Activated CD8-positive, alpha-beta memory T cell treated with anti-CD3 and anti-CD28 coated beads, Interleukin-2, amount 10 ng/mL, durations not matched to agents 7 days and 5 days (primary cell): ENCODE measurements at places on chromosomes 16 and 17.

DNA sequence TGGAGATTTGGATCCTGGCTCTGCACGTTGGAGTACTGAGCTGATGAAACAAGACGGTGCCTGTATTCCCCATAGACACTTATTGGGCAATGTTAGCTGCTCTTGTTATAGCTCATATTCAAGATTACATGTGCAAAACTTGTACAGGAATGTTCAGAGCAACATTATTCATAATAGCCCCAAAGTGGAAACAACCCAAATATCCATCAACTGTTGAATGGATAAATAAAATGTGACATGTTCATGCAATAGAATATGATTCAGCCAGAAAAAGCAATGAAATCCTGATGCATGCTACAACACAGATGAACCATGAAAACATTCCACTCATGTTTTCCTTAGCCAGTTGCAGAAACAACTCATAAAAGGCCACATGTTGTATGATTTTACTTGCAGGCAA is 5.7 kb upstream of the SDR42E1 start:
- DNase-seq = no peak

DNA sequence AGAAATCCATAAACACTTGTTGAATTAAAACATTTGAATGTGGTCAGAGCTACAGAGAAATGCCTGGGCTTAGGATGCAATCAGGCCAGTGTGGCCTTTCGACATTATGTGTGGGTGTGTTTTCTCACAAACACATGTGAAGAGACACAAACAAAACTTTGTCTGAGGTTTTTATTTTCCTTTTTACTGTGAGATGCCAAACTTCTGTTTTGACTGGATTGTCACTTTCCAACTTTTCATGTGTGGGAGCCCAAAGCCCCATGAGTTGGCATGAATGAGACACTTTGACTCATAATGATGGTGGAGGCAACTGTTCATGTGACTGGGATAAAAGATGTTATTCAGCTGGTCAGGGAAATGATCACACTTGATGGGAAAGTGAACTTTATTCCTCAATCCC is 71.9 kb upstream of the GAS7 start:
- no peak for DNase-seq

GRCh38 chr16:88938777-88939244 is 38.2 kb downstream of the CBFA2T3 start:
- DNase-seq = no peak

GRCh38 chr16:66918803-66919568 is at the start of gene CDH16:
Gene CDH16 (minus strand): TSS chr16:66918885. CDS start chr16:66918065, 820 bp downstream.
- no peak for DNase-seq

- DNase-seq = peak; percentile 94
Measured at GRCh38 chr17:38898812-38899348, 26.5 kb upstream of the LASP1NB start.

DNA sequence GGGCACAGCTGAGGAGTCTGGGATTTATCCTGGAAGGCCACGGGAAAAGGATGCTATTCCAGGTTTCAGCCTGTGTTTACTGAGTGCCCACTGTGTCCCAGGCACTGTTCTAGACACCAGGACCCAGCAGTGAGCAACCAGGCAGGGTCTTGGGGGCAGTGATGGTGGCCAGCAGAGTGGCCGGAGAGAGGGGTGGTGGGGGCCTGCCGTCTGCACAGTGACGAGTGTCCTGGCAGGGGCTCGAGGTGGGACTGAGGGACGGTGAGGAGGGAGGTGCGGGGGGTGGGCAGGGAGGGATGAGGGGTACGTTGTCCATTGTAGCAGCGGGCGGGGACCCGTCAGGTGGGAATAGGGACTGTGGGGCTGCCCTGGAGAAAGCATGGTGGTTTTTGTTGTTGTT is 66.3 kb upstream of the CIBAR2 start:
- DNase-seq = no peak

- no peak for DNase-seq
Measured at GRCh38 chr17:63963123-63963522, 9.6 kb downstream of the SCN4A start.

- no peak for DNase-seq
Measured at GRCh38 chr16:1485847-1486496, 2.8 kb downstream of the PTX4 start.

DNA sequence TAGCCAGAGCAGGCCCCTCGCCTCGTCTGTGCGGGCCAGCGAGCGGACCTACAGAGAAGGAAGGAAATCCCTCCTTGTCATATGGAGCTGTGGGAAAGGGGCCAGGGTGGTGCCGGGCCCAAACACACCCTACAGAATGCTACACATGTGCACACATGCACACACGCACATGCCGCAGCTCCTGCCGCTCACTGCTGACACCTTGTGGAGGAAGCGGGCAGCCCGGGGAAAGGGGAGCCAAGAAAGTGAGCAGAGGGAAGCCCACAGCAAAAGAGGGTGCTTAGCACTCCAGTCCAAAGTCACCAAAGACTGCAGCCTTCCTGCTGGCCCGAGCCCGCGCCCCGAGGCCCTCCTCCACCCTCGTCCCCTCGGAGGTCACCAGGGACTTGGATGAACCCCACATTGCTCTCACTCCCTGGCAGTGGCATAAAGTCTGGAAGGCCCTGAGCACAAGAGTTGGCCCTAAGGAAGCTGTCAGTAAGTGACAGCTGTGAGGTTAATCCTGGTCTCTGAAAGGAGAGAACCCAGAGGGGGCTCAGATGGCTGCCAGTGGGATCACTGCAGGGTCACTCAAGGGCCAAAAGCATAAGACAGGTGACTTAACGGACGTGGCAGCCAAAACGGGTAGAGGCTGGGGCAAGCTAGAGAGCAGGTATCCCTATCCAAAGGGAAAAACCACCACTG is 68.2 kb downstream of the MYO18A start:
- DNase-seq = peak; percentile 78

GRCh38 chr17:4163951-4164350 is 21.0 kb downstream of the CYB5D2 start:
- no peak for DNase-seq

- no peak for DNase-seq
Measured at GRCh38 chr16:47627721-47628120, 166.6 kb downstream of the PHKB start.

GRCh38 chr17:55769625-55770000 is 18.8 kb downstream of the PCTP start:
- DNase-seq = no peak

DNA sequence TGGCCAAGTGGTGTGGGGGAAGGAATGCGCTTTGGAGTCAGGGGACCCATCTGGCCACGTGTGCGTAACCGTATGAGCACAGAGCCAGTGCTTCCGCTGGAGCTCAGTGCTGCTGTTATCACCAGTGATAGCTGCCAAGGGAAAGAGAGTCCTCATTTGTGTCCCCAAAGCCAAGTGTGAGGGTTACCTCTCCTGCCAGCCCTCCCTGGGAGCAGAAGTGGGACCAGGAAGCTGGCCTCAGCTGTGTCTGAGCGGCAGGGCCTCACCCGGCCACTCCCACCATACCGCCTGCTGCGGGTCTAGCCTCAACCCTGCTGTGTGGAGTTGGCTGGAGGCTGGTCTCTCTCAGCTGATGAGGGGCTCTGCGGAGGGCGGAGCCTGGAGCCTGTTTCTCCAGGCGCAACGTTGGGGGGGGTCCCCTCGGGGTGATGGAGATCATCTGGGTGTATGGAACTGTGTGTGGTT is 44.5 kb downstream of the MEAK7 start:
- DNase-seq = no peak

GRCh38 chr16:5905935-5906334 is 808.3 kb upstream of the EEF2KMT start:
- no peak for DNase-seq

GRCh38 chr16:88539261-88539651 is 30.9 kb upstream of the ZC3H18 start:
- no peak for DNase-seq

DNA sequence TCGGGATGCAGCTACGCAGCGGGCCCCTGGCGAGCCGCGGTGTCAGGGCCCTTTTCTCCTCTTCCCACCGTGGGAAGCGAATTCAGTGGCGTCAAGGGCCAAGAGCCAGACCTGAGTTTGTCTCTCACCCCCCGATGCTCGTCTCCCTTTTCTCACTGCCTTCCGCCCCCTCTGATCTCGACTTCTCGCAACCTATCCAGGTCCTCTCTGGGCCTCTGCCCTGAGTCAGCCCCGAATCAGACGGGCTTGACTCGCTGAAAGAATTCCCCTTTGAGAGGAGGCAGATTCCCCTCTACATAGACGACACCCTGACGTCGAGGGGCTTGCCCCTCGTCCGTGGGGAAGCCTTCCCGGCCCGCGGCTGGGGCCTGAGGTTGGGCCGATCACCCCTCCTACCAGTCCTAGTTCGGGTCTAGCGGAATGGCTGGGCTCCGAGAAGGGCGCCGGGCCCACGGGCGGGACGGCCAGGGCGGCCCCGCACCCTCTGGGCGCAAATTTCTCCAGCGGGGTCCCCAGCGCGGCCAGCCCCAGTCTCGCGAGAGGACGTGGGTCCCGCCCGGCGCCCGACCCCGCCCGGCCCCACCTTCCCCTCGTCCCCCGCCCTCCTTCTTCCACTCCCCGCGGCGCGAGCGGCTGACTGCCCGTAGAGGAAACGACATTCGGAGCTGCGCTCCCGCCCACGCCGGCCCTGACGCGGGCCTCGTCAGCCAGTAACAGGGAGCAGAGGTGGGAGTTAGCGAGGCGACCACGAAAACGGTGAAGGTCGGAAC is at the start of gene GGNBP2:
Gene GGNBP2 (plus strand): TSS at position 613 of the 770 bp plus-strand sequence. CDS start 806 bp downstream, outside the sequence.
- peak; percentile 96 for DNase-seq

DNA sequence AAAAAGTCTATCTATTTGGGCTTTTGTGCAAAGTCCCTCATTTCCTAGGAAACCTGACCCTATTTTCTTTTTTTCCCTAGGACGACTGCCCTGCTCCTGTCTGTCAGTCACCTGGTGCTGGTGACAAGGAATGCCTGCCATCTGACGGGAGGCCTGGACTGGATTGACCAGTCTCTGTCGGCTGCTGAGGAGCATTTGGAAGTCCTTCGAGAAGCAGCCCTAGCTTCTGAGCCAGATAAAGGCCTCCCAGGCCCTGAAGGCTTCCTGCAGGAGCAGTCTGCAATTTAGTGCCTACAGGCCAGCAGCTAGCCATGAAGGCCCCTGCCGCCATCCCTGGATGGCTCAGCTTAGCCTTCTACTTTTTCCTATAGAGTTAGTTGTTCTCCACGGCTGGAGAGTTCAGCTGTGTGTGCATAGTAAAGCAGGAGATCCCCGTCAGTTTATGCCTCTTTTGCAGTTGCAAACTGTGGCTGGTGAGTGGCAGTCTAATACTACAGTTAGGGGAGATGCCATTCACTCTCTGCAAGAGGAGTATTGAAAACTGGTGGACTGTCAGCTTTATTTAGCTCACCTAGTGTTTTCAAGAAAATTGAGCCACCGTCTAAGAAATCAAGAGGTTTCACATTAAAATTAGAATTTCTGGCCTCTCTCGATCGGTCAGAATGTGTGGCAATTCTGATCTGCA is 12.9 kb downstream of the TMEM98 start:
- DNase-seq = no peak

DNA sequence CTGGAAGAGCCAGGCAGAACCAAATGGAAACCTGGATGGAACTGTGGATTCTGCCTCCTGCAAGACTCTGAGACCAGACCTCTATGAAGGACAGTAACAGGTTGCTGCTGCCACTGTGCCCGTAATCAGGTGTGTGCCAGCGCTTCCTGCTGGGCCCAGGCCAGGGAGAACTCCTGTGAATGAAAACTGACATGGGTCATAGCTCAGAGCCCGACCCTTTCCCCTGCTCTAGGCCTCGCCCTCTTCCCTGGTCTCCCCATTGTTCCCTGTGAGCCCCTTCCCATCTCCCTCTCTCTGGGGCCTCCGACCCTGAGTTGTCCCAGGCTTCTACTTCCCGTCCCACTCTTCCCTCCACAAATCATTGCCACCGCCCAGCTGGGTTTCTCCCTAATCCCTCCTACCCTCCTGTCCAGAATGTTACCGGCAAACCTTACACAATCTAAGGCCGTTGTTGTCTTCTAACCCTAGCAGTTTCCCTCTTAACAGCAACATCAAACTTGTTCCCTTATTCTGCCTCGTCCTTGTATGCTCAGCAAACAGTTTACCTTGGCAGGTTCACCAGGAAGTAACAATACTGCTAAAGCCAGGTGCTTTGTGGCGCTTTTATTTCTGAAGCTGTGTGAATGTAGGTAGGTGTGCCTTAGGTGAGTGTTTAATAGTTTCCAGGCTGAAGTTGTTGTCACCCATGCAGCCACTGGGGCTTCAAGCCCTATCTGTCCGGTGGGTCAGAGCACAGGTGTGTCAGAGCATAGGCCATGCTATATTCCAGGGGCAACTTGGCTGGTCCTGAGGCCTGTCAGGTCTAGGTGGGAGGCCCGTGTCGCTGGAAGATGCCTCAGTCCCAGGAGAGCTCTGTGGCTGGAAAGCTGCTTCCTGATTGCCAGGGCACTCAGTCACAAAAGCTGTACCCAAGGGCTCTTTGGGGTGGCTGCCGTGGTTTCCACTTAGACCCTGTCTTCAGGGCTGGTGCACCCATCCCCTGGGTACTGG is 32.0 kb downstream of the SMPD3 start:
- DNase-seq = no peak

- peak; percentile 57 for DNase-seq
Measured at GRCh38 chr16:71894229-71894920, 956 bp upstream of the IST1 start.

DNA sequence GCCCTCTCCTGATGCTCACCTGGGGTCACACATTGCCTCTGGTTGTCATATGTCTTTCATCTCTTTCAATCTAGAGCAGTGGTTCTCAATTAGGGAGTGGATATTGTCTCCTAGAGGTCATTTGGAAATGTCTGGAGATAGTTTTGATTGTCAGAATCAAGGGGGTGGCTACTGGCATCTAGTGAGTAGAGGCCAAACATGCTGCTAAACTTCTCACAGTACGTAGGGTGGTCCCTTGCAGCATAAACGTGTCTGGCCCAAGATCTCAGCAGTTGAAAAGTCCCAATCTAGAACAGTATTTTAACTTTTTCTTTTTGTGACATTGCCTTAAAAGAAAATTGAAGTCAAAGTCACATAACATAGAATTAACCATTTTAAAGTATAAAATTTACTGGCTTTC is 30.5 kb upstream of the SLC5A10 start:
- no peak for DNase-seq

DNA sequence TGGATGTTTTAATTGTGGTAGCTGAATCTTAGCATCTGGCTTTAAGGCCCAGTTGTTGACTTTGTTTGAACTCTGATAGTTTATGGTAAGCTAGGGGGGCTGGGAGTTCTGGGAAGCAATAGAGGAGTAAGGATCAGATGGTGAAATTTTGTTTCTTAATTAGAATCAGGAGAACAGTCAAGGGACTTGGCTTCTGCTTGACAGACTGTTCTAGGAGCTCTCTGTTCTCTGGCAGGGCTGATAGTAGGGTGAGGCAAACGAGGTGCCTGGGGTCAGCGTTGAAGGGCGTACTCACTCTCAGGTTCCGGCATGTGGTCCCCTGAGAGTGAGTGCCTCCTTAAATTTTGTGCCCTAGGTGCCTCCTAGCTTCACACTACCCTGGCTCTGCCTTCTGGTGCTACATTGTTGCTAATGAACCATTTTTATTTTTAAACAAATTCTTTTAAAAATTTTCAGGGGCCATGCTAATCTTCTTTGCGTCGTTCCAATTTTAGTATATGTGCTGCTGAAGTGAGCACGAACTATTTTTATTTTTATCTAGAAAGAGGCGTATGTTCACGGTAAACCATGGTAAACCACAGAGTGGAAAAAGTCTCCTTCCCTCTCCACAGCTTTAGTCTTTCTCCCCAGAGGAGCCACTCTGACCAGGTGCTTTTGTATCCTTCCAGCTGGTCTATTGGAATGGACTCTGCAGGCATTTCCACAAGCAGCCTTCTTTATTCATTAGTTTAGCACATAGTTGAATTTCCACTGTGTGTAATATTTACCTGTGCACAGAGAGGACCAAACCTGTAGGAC is 19.7 kb downstream of the SLC7A6 start:
- DNase-seq = no peak
